Activated naive CD4-positive, alpha-beta T cell (primary cell): ENCODE measurements at places on chromosomes 2 and 18.

DNA sequence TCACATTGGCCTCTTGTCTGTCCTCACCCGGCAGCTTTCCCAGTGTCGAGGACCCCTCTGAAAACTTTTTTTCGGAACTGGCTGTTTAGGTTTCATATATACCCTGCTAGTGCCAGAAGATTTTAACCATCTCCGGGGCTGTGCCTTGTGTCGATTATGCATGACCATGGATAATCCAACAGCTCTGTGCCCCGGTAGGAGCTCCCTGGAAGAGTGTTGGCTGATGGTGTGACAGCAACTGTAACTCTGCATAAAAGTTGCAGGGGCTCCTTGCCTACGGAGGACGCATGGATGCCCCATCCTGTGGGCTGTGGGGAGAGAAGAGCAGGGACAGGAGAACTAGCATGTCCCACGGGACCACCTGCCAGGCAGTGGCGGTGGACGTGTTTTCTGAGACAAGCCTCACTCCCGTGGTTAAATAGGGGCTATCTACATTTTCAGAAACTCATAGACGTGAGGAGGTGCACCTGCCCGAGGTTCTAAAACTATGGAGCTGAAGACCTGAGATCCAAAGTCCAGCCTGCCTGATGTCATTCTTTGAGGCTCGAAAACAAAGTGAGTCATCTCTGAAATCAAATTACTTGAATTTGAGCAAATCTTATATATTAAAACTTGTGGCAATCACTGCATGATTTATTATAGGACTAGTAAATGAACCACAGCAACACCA, 437.2 kb upstream of the HS6ST1 start:
- DNase-seq, result no peak

GRCh38 chr2:96157649-96158553, 12.7 kb upstream of the DUSP2 start:
- DNase-seq, result peak; percentile 83

DNA sequence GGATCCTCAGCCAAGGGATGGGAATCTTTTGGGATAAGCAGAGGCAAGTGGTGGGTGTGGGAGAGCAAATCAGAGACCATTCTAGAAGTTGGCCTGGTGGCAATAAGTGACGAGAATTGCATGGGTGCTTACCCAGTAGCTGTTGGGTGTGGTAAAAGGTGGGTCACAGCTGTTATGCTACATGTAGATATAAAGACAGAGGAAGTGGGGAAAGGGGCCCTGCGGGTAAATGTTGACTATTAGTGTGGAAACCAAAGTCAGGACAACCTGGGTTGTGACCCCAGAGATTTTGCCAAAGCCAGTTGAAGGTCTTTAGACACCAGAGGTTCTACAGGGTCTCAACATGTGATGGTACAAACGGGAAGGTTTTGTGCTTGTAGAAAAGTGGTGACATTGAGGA, 443.6 kb upstream of the HNRNPA3 start:
- no peak for DNase-seq

GRCh38 chr2:152657043-152657442, 60.2 kb downstream of the PRPF40A start:
- no peak for DNase-seq

DNA sequence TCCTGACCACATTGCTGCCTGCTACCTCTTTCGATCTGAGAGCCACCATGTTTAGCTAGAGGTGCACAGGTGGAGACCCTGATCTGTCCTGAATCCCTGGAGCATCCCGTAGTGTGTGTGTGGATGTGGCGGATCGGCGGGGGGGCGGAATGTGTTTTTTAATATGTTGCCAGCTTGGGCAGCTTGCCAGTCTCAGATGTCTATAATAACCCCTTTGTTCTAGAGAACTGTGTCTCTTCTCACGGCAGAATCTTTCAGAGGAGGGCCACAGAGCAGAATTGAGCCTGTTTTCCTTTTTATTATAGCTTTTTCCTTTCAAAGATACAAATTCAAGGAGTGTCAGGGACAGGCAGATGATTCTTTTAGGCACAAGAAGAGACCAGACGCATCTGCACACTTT, 934.1 kb upstream of the KLHL29 start:
- DNase-seq, result no peak

GRCh38 chr18:76943542-76944339, 121.4 kb downstream of the ZNF236 start:
- no peak for DNase-seq

GRCh38 chr2:69465513-69466456, 28.6 kb upstream of the NFU1 start:
- DNase-seq, result no peak

GRCh38 chr2:11569636-11570035, 35.8 kb downstream of the GREB1 start:
- no peak for DNase-seq

GRCh38 chr2:109472331-109472959, 141.3 kb downstream of the SEPTIN10 start:
- no peak for DNase-seq

DNA sequence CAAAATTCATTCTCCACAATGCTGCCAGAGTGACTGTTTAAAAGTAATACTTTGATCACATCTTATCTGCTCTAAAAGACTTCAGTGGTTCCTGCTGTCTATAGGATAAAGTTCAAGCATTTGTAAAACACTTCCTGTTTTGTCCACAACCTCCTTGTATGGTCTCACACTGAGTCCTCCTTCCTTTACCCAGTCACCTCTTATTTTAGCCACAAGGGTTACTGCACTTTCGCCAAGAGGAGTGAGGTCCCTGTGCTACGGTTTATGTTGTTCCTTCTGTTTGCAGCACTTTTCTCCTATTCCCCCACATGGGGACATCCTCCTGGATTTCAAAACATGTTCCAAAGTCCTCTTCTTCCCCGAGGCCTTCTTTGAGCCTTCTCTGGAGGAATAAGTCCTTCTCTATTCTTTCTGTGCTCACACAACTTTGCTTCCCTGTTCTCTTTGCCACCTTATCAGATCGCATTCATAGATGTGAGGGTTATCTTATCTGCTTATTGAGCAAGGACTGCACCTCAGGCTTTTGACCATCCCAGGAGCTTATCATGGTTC, 112.2 kb upstream of the NABP1 start:
- DNase-seq, result no peak

- no peak for DNase-seq
Measured at GRCh38 chr2:36570416-36570815, 27.6 kb downstream of the FEZ2 start.

DNA sequence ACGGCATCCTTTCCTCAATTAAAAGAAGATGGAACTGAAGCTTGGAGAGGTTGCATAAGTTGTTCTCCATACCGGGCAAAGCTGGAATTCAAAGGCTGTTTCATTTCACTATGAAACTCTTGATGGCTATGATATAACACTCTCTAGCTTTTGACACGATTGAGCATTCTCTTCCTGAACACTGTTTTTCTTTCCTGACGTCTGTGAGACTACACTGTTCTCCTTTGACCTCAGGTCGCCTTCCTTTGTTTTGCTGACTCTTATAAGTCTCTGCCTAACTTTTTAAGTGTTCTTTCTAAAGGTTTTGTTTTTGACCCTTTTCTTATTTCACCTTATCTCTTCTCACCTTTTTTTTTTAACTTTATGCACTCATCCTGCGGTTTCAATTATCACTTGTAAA, 261.8 kb upstream of the LINC00305 start:
- no peak for DNase-seq

DNA sequence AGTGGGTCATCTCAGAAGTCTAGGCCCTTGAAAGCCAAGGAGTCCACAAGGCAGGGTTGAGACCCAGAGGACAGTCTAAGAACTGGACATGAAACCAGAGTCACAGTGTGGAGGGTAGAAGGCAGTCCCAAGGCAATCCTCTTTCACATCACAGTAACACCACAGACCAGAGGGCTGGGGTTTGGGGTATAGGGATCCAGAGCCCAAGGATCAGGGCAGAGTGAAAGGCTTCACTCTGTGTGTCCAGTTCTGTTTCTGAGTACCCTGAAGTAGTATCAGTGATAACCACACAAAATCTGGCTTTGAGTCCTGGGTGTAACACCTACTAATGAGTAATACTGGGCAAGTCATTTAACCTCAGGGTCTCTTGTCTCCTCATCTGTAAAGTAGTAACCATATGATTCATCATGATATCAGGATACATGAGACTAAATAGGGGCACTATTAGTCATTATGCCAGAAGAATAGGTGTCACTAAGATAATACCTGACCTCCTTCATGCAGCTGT, 91.0 kb downstream of the ICA1L start:
- no peak for DNase-seq

DNA sequence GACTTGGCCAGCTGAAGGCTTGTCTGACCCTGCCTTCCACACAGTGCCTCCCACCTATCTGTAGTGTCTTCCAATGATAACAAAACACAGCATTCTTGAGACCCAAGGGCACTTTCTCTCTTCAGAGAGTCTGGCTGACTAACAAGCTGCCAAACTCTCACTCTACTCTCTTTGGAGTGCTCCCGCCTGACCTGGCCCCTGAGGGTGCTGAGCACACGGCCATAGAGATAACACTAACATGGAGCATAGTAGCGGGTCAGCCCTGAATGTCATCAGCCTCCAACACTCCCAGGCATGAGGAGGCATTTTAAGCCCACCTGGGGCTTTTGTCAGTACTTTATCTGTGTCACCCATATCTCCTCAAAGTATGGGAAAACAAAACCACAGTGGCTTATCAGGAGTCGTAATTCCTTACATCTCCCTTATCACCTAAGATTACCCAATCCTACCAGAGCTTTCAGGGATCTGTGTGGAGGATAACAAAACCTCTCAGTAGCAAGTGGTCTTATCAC, 160.3 kb upstream of the TCF4 start:
- no peak for DNase-seq

DNA sequence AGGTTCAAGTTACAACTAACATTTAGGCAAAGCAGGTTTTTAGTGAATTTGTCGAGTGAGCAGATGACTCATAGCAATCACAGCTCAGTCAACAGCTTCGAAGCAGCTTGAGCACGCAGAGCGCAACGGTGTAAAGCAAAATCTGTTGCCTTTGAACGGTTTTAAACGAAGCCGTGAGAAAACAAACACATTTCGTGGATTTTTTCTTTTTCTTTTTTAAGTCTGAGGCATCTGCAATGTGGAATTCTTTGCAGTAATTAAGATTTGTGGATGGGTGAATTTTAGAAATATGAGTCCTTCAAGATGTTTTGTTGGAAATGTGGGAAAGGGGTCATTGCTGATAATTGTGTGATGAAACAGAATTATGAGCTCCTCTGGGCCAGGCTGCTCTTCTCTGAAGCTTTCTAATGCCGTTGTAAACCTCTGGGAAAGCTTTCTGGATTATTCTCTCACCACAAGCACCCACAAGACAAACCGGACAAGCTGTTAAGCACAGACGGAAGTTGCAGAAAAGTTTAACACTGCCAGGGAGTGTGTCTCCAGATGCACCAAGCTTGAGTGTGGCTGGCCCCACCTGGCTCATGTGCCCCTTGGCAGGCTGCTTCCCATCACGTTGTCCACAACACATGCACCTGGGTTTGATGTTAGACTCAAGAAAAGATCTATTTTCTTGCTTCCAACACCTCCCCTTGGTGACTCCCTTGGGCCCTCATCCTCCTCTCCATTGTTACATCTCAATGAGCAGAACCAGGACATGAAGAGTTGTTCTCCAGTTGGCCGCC, 224.7 kb downstream of the ACKR3 start:
- DNase-seq, result no peak

DNA sequence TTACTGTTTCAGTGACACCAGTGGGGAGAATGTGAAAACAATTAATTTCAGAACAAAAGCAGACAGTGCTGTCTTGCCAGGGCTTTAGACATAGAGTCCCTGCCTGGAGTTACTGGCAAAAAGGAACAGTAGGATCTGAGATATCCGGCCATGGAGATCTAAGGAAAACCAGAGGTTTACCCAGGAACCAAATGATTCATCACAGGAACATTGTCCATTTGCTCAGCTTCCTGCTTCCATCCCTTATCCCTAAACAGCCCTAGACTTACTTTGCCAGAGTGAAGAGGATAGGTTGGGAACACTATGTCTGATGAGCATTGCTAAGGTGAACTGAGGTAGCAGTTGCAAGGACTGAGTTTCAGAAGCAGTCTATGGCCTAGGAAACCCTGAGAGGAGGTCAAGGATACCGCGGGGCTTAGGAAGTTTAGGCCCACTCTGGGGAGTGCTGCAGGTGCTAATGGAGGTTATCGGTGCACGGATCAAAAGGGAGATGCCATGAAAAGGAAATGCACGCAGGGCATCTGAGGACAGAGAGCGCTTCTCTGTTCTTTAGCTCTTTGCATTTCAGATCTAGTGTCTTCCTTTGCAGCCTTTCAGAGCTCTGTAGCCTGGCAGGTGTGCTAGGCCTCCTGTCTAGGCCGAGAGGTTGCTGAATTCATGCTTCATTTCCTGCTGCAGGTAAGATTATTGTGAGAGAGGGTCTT, 223.9 kb downstream of the CDCA7 start:
- DNase-seq, result no peak

DNA sequence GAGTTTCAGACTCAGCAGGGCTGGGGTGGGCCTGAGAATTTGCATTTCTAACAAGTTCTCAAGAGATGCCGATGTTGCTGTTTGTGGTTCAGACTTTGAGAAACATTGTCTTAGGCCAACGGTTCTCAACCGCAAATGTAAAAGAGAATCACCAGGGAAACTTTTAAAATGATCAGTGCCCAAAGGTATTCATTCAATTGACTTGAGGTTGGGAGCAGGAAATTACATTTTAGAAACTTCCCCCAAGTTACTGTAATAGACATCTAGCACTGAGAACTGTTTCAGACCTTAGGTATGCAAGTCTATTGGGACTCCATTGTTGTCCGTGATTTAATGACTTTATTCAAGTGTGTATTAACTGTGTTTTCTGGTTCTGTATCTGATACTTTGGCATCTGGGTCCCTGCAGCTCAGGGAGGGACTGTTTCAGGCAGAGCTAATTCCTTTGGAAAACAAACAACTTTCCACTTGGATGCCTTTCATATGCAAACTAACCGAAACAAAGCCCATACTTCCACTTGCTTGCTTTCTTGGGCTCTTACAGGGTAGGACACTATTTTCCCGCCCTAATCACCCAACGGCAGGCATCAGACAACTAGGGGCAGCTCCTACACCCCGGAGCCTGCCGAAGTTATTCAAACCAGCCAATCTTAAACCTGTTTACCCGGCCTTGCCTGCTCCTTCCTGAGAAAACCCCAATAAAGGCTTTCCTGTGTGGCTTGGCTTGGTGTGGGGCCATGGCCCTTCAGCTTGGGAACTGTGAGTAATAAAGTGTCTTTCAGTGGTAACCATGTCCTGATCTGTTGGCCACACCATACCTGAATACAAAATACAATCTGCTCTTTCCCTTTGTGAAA, 97.6 kb downstream of the POLE4 start:
- DNase-seq, result no peak

GRCh38 chr2:232852676-232853075, 17.4 kb upstream of the SNORC start:
- no peak for DNase-seq

- DNase-seq, result no peak
Measured at GRCh38 chr18:58466636-58467205, 162.2 kb downstream of the ALPK2 start.

GRCh38 chr2:192544371-192544955, 349.7 kb upstream of the TMEFF2 start:
- DNase-seq, result no peak

GRCh38 chr2:55168221-55169154, 63.6 kb downstream of the CLHC1 start:
- no peak for DNase-seq
